ENCODE measurements at places on chromosomes 3 and 15.

GRCh38 chr3:124628863-124629262 is 101.4 kb upstream of the UMPS start:
- no peak for DNase-seq

DNA sequence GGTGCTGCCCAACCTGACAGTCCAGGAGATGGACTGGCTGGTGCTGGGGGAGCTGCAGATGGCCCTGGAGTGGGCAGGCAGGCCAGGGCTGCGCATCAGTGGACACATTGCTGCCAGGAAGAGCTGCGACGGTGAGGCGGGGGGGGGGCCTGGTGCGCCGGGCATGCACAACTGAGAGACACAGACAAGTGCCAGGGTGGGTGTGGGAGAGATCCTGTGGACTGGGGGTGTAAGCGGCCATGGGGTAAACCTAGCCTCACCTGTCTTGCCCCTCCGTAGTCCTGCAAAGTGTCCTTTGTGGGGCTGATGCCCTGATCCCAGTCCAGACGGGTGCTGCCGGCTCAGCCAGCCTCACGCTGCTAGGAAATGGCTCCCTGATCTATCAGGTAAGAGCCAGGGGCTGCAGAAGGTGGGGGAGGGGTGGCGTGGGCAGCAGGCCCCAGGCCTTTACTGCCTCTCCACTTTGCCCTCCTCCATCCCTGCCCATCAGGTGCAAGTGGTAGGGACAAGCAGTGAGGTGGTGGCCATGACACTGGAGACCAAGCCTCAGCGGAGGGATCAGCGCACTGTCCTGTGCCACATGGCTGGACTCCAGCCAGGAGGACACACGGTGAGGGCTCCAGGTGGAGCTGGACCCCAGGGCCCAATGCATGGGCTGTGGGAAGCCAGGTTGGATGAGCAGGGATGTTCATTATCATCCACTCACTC is 3.3 kb downstream of the CHRD start:
- DNase-seq = no peak

GRCh38 chr15:39056357-39056756 is 491.7 kb upstream of the RASGRP1 start:
- DNase-seq = no peak

DNA sequence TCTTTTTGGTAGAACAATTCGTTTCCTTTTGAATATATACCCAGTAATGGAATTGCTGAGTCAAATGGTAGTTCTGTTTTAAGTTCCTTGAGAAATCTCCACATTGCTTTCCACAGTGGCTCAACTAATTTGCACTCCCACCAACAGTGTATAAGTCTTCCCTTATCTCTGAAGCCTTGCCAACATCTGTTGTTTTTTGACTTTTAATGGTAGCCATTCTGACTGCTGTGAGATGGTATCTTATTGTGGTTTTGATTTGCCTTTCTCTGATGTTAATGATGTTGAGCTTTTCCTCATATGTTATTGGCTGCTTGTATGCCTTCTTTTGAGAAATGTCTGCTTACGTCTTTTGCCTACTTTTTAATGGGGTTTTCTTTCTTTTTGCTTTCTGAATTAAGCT is 270.6 kb upstream of the MEIS2 start:
- no peak for DNase-seq

- DNase-seq = no peak
Observed at GRCh38 chr15:74123131-74123429, 7.3 kb upstream of the ISLR2 start.

DNA sequence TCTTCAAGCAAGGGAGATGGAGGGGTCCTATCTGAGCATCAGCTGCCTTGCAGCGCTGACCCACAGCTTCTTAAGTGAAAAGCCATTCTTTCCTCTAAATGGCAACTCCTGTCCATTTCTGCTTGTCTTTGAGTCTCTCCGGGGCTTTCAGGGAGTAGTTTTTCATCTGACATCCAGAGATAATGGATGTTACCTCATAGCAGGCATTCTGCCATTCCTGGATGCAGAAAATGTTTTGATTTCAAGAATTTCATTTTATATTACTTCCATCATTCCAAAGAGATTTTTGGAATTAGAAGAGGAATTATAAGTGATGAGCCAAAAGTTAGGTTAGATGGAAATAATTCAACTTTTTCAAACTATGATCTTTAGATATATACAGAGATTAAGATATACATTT is 44.9 kb upstream of the GABRG3 start:
- DNase-seq = no peak

DNA sequence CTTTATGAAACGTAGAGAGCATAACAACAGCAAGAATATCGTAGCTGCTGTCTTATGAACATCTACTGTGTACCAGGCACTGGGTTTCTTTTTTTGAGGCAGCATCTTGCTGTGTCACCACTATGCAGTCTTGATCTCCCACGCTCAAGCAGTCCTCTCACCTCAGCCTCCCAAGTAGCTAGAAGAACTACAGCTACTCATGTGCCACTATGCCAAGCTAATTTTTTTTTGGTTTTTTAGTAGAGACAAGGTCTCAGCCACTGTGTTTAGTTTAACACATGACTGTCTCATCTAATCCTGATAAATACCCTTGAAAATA is 129.9 kb downstream of the VGLL4 start:
- DNase-seq = no peak

GRCh38 chr15:70585707-70586034 is 177.7 kb downstream of the UACA start:
- DNase-seq = no peak

DNA sequence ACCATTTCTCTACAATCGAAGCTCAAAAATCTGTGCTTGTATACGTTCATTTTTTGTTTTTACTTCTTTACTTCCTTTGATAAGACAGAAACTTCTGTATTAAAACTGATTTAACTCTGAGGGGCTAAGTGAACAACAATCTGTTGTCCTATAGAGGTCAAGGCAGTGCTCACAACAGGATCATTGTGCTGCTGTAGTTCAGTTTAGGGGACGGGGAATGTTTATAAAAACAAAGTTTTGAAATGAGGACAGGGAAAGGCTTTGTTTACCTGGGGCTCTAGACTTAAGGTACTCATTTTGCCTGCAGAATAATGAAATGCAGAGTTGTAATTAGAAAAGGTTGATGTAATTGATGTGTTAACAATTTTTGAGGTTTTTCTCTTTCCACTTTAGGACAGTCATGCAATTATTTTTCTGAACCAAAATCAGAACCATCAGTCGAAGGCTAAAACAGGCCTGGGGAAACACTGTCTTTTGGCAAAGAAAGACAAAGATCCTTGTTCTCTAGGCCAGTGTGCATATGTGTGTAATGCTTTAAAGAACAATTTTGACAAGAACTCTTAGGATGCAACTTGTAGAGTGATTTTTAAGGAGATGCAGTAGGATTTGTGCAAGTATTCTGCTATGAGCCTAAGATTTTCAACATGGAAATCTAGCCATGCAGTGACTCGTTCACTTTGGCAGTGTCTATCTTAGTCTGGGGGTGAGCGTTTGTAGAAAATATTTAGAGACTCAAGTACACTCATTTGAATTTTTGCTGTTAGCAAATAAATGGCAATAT is 165.2 kb downstream of the PGPEP1L start:
- no peak for DNase-seq

- DNase-seq = no peak
Observed at GRCh38 chr3:186459108-186459467, 85.1 kb downstream of the CRYGS start.

GRCh38 chr15:79944622-79945021 is 26.4 kb downstream of the BCL2A1 start:
- DNase-seq = no peak

DNA sequence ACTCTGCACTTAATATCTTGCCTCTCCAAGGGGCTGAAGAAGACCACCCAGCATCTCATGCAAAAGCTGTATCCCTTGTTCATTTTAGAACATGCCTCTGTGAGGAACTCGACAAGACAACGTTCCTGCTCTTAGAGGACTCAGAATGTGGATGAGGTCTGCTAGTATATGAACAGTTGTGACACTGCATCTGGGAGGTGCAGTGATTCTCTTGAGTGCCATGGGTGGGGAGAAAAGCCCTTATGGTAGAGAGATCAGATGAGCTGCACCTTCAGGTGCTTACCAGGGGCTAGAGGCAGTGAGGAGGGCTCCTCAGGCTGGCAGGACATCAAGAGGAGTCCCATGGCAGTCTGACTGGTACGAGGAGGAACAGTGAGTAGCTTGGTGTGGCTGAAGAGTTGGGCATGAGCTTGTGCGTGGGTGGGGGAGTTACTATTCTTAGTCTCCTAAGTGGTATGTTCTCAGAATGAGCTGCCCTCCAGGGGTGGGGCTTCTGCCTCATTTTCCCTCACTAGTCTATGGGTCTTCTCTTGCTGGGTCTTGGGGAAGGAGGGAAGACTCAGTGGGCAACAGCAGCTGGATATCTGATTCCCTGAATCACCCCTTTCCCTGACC is 56.7 kb upstream of the ATP2B2 start:
- DNase-seq = no peak

DNA sequence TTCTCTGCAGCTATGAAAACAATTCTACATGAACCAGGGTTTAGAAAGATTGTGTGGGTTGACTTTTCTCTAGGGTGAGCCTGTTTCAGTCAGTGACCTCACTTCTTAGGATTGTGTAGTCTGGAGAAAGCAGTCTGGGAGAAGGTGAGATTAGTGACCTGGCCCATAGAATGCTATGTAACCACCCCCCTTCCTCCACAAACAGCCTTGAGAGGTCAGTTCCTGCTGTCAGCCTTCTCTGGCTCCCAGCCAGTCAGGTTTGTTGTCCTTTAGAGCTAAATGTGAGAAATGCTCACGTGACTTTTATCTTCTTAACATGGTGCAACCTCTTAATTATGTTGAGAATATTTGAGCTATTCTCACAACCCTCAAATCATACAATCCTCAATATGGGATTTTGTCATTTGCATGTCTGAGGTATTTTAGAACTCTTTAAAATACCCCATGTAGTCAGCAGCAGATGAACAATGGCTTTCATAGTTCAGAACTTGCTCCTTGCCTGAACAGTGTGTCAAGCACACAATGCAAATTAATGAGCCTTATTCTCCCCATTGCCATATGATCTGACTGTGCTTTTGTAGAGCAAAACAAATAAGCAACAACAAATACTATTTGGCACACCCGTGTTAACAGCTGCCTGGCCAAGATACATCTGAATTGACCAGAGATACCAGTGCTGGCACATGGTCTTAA is 311.6 kb downstream of the CNTN6 start:
- no peak for DNase-seq

GRCh38 chr3:115912372-115912771 is 289.1 kb downstream of the GAP43 start:
- no peak for DNase-seq

DNA sequence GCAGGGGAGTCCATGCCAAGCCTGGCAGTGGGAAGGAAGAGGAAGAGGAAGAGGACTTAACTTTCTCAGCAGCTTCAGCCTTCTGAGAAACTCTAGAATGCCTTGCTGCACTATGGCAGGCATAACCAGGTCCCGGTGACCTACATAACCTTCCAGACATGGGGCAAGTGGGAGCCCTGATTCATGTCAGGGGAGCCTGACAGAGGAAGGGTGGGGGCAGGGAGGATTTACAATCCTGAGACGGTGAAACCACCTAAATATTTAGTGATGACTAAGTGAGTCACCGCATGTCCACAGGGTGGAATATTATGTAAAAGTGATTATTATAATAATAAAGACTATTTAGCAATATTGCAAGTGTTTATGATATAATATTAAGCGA is 46.7 kb downstream of the AMOTL2 start:
- DNase-seq = no peak

- peak; percentile 52 for DNase-seq
Observed at GRCh38 chr15:65326117-65326526, 21.6 kb downstream of the RNU5B-1 start.

- no peak for DNase-seq
Observed at GRCh38 chr15:39461536-39462130, 119.2 kb upstream of the THBS1 start.

DNA sequence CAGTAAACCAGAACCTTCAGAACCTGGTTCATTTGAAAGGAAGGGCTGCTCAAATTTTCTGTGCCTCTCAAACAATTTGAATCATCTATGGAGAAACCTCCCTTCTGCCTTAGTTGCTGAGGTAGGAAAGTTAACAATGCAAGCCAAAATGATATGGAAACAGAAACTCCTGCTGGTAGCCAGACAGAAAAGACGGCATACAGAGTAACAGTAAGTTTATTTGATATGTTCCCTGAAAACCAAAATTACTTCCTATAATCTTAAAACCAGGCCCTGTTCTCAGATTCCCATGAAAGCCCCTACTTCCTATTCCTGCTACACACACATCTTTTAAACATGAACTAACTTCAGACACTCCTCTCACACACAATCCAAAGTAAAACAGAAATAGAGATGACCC is 86.2 kb downstream of the TBC1D5 start:
- DNase-seq = no peak

DNA sequence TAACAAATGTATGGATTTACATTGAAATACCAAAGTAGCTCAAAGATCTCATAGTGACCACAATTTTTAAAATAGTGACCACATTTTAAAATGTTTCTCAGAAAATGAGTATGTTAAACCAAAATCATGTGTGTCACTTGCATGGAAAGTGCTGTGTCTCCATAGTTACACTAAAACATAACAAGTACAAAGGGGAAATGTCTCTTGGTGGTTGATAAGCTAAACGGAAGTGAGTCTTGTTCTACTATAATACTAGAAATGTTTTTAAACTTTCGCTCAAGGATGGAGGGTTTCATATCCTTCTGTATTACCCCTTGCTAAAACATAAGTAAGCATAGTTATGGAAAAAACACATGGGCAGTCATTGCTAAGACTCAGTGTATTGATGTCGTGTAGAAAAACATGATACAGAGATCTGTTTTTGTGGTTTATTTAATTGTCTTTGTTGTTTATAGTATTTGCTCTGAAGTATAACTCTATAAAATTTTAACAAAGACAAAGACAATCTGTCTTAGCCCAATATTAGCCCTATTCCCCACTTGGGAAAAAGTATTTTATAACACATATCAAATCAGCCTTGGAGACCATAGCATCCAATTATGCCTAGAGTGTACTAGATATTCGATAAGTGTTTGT is 27.0 kb upstream of the DENND4A start:
- no peak for DNase-seq

DNA sequence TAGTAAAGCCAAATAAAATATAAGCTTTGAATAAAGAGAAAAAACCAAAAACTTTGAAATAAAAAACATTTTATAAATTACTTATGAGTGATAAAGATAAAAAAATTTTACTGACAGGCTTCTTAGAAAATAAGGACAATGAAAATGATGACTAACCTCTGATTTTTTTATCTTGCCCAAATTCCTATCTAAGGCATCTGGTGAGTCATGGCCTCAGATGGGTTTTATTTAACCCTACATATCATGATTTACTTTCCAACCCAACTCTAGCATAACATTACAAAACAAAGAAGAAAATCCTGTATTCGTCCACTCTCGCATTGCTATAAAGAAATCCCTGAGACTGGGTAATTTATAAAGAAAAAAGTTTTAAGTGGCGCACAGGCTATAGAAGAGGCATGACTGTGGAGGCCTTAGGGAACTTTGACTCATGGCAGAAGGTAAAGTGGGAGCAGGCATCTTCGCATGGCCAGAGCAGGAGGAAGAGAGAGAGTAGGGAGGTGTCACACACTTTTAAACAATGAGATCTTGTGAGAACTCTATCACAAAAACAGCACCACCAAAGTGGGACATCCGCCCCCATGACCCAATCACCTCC is 152.1 kb downstream of the NEK10 start:
- no peak for DNase-seq

- no peak for DNase-seq
Observed at GRCh38 chr3:14688525-14688924, 13.6 kb downstream of the C3orf20 start.

Measured in cerebellar nuclear complex (tissue), 1 donor.